ENCODE measurements at places on chromosomes 11 and 22.

GRCh38 chr22:17804331-17805080, 30.2 kb upstream of the BID start:
- DNase-seq: no peak

DNA sequence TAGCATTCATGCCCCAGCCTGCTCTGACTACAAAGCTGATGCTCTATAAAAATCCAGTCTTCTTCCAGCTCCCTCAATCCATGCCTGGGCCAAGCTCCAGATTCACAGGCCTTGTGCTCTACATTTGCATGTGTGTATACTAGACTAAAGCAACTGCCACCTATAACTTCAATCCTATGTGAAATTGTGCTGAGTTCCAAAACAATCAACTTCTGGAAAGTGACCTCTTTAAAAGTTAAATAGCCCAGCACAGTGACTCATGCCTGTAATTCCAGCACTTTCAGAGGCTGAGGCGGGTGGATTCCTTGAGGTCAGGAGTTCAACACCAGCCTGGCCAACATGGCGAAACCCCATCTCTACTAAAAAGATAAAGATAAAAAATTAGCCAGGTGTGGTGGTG, 114.3 kb upstream of the ZC3H12C start:
- no peak for DNase-seq

DNA sequence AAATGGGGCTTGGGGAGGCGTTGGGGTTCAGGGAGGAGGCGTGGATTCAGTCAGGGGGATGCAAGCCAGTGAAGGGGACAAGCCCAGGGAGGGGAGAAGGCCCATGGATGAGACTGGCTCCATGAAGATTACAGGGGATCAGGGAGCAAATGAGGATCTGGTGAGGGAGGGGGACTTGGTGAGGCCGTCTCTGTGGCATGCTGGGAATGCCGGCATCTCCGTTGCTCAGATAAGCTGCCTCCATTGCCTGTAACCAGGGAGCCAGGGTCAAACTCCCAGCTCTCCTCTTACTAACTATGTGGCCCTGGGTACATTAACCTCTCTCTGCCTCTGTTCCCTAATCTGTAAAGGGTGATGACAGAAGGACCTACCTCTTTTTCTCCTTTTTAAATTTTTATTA, 38.7 kb downstream of the TPBGL start:
- no peak for DNase-seq

- DNase-seq: no peak
Observed at GRCh38 chr22:27217154-27217553, 559.8 kb downstream of the MIAT start.

DNA sequence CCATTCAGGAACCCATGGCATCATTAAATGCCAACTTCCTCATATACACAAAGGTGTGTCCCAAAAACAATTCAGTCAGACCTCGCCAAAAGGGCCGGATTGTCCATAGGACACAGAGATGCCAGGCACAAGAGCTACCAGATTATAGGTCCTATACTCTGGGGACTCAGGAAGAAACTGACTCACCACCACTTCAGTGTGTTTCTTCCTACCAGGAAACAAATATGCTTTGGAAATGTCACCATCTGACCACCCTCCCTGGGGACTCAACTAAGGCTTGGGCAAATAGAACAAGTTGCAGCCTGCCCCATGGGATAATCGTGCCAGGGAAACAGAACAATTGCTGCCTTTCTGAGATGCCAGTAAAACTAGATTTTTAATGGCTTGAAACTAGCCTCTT, 11.7 kb downstream of the POU2AF3 start:
- no peak for DNase-seq

GRCh38 chr11:86753459-86753858, 46.9 kb upstream of the PRSS23 start:
- DNase-seq: no peak

GRCh38 chr11:11445441-11446185, 92.6 kb upstream of the CSNK2A3 start:
- DNase-seq: no peak

DNA sequence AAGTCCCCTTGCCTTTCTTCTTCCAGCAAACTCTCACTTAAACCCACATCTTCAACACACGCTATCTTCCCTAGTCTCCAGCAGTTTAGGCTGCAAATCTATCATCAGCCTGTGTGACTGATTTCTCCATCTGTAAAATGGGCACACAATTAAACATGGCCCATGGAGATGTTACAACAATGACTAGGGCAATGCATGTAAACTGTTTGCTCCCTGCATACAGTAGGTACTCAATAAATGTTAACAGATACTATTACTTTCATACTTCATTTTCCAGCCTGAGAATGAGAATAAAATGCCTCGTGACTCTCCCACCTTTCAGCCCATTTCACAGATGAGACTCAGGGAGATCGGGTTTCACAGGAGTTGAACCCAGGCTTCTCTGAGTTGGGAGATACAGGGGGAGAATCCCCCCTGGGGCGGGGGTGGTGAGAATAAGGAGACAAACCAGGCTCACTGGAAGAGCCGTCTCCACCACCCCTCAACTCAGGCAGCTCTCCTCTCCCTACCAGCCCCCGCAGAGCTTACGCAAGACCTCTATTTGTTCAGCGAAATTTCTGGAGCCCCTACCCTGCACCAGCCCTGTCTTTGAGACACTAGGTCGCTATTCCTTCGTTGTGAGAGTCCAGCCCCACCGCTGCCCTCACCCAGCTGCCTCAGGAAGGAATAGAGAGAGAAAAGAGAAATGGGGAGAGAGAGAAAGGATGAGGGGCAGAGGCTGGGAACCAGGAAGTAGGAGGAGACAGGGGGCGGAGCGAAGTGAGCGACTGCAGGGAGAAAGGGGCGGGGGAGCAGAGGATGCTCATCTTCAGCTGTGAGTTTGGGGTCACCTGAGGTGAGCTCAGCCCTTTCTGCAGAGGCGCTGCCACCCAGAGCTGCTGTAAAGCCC, 42.1 kb upstream of the KLHL35 start:
- DNase-seq: peak; percentile 81

- DNase-seq: no peak
Observed at GRCh38 chr22:22681221-22681739, 36.9 kb downstream of the GGTLC2 start.

DNA sequence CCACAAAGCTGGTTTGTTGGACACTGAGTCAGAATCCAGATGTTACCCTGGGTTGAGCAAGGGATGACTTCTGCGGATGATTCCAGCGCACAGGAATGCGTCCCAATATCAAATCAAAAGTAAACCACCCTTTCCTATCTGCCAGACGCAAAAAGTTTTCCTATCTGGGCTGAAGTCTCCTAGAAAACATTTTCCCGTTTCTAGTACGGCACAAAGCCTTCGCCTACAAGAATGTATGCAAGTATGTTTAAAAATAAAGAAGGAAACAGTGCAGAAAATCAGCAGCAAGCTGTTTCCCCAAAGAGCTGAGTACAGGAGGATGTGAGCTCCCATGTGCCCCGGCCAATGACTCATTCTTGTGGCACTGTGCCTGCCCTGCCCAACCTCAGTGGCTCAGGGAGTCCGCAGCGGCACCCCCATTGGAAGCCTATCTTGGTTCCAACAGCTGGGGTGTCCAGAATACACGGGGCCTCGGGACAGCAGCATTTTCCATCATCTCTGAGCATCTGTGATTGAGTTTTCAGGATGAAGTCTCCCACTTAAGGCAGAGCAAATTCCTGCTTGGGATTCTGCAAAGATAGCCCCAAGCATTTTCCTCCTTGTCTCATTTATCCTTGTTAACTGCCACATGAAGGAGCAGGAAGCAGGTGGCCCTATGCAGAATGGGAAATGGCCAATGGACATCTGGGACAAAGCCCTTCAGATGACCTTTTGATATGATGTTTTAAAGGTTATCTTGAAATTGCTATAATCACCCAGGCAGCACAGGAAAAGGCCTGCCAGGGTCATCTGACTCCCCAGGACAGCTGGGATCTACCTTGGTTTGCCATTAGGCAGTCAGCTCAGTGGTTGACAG, 17.5 kb downstream of the KCNJ5 start:
- DNase-seq: no peak

GRCh38 chr22:27075891-27076290, 418.5 kb downstream of the MIAT start:
- DNase-seq: no peak

GRCh38 chr11:59992425-59992824, 24.6 kb upstream of the OOSP4B start:
- DNase-seq: no peak

GRCh38 chr11:133506023-133506422, 26.3 kb downstream of the OPCML start:
- DNase-seq: no peak

- no peak for DNase-seq
Observed at GRCh38 chr22:36737776-36738175, 34.2 kb upstream of the CACNG2 start.

DNA sequence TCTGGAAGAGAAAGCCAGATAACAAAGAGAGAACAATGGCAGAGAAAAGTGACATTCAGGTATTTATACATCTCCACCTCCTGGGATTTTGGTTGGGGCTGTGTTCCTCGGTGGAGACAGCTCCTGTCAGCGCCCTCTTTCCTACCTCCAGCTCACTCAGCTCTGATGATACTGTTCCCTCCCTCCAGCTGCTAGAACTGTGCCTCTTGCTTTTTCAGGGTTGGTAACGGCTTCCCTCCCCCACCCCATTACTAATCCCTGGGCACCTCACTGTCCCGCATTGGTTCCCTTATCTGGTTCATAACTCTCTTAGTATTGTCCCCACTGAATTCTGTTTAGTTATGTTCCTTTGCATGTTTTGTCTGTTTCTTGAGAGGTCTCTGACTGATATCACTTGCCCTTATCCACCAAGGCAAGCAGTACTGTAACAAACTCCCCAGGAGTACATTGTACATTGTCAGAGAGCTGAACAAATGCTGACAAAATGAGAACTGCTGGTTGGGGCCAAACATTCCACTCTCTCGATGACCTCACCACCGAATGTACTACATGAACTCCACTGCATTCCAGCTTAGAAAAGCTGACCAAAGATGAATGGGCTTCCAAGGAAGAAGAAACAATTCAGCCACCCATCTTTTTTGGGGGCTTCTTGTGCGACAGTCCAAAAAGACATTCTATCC, 5.7 kb upstream of the FBXO3 start:
- DNase-seq: no peak

GRCh38 chr11:36672815-36673450, 74.9 kb upstream of the RAG2 start:
- peak; percentile 14 for DNase-seq

- DNase-seq: no peak
Observed at GRCh38 chr11:117084992-117085391, 13.2 kb downstream of the SIK3 start.

GRCh38 chr11:7381937-7382336, 103.4 kb upstream of the OLFML1 start:
- DNase-seq: no peak

- no peak for DNase-seq
Observed at GRCh38 chr11:23684701-23685100, 812.2 kb upstream of the LUZP2 start.

DNA sequence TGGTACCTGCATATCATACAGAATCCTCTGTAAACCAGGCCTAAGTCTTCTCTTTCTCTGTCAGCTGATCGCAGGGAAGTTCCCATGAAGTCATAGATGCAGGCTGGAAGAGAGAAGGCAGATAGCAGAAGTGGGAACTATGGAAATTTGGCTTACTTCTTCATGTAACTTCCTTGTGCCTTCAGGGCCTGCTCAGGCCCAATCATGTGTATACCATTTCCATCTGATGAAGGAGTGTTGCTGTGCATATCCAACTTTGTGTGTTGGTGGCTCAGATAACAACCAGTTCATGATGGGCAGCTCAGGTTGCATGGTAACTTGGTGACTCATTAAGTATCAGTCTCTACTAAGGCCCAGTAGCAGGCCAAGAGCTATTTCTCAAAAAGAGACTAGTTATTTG, 53.1 kb upstream of the CEP295 start:
- no peak for DNase-seq

- DNase-seq: peak; percentile 82
Observed at GRCh38 chr11:65110354-65110861, 1.3 kb upstream of the TM7SF2 start.

DNA sequence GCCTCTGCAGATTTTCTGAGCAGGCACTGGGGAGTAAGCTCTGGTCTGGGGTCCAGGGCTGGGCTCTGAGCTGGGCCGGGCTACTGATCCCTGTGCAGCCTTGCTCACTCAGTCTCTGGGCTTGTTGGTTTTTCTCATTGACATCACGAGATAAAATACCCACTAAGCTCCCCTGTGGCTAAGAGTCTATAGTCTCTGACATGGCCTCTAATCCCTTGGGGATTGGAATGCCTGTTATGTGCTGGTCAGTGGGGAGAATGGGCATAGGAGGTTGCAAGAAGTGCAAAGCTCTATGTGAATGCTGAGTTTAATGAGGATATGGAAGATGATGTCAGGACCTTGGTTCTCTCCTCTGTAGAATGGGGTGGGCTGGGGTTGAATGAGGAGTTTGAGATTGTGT, 23.3 kb downstream of the ELF5 start:
- no peak for DNase-seq

DNA sequence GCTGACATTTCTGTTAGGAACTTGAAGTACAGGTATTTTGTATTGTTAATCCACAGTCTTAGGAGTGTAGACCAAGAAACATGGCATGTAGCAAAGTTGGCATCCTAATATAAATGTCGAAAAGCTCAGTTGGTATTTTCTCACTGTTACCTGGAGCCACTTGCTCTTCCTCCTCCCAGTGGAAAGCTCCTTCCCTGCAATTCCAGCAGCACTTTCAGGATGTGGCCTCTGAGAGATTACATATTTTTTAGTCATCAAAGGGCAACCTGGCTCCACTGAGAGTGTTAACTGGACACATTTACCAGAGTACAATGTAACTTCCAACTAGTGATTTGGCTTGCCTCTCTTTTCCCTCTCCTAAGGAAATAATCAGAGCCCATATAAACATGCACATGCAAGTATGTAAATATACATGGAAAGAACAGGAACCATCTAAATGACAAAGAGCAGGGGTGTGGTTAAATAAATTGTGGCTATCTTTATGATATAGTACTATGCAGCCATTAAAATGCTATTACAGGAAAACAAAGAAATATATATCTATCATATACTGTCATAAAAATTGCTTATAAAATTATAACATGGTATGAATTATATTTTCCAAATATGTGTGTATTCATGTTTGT, 14.3 kb upstream of the EED start:
- no peak for DNase-seq

DNA sequence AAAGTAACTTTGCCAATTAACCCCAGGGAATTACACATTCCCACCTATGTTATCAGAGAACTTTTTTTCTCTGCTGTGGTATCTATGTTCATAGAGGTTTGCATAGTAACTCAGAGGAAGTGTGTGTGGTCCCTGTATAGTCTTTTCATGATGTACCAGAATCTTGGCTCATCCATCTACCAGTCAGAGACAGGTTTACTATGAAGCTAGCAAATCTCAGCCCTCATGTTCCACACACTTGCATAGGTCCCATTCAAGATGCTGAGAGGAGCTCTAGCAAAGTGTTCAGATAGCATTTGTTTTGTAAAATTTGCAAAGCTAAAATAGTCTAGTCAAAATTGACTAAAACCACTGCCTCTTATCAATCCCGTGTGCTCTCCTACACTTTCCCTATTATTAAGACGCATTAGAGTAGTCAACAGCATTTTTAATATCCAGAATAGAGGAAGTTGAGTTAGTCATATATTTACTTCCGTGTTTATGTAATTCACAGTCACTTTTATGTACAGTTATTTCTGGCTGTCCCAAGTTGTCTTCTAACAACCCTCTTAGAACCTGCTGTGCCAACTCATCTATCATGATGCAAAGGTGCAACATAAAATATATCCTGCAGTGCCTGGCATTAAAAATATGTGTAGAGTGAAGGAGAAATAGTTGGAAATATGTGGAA, 184.2 kb downstream of the FAM76B start:
- no peak for DNase-seq

- DNase-seq: no peak
Observed at GRCh38 chr11:117823294-117823945, 1.1 kb downstream of the FXYD2 start.

GRCh38 chr11:111399187-111400031, 20.3 kb upstream of the POU2AF1 start:
- no peak for DNase-seq

Data from NCI-H2227 treated with DMSO at 0.1 percent for 48 hours (cell line).